ENCODE measurements at places on chromosomes 6 and 20. TPM values are rescaled to one million over a fixed set of nuclear protein-coding genes. Genes with fewer than 3 reads are reported as not detected.

RGS17 gene
- polyA plus RNA-seq, result 0.60 TPM

- peaks cover 3% of the 10 kb centered on the region for H3K4me1 ChIP-seq
- H3K27ac ChIP-seq, result no peak overlapping the region
- H3K36me3 ChIP-seq, result no peaks in the 10 kb centered on the region
- no peaks in the 10 kb centered on the region for H3K27me3 ChIP-seq
These were observed 423.5 kb downstream of the COL12A1 start for GRCh38 chr6:74782346-74782745.

DNAH8 gene
- polyA plus RNA-seq, result 0.02 TPM

GRCh38 chr6:131082335-131082734 is 19.3 kb upstream of the EPB41L2 start:
- H3K4me3 ChIP-seq, result no peak overlapping the region
- no peak overlapping the region for H3K27ac ChIP-seq
- H3K36me3 ChIP-seq, result no peaks in the 10 kb centered on the region
- no peaks in the 10 kb centered on the region for H3K27me3 ChIP-seq
- no peak for DNase-seq

DNA sequence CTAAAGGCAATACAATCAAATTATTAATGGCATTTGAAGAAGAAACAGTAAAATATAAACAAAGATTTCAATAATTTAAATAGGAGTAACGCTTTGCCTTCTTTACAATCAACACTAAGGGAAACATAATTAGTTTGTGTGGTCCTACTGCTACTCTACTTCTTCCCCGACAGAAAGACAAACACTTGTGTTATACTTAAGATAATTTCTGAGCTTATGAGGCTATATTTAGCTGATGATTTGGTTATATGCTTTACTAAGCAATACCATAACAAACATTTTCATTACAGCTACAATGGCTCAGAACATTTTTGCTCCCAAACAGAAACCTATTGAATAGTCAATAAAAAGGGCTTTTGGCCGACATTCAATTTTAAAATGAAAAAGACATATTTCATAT is 1217.2 kb upstream of the GJE1 start:
- H3K27ac ChIP-seq, result no peak overlapping the region
- no peaks in the 10 kb centered on the region for H3K4me1 ChIP-seq
- no peak for DNase-seq
- no peaks in the 10 kb centered on the region for H3K36me3 ChIP-seq
- no peak overlapping the region for H3K4me3 ChIP-seq

OR2B3 gene
- polyA plus RNA-seq, result not detected

INSM1 gene
- not detected for polyA plus RNA-seq

GRCh38 chr20:14518648-14519047 is 181.2 kb upstream of the FLRT3 start:
- DNase-seq, result no peak
- H3K4me1 ChIP-seq, result no peaks in the 10 kb centered on the region
- no peak overlapping the region for H3K27ac ChIP-seq

SLC24A3 gene
- polyA plus RNA-seq, result 9.5 TPM

- no peak overlapping the region for H3K4me3 ChIP-seq
- no peaks in the 10 kb centered on the region for H3K36me3 ChIP-seq
- peaks cover 30% of the 10 kb centered on the region for H3K4me1 ChIP-seq
These were observed 142.7 kb downstream of the ARID1B start for GRCh38 chr6:156919814-156920369.

GRCh38 chr6:73024598-73024997 is 200.7 kb downstream of the KHDC1L start:
- no peaks in the 10 kb centered on the region for H3K4me1 ChIP-seq
- no peaks in the 10 kb centered on the region for H3K36me3 ChIP-seq
- H3K27me3 ChIP-seq, result no peaks in the 10 kb centered on the region
- H3K27ac ChIP-seq, result no peak overlapping the region
- DNase-seq, result no peak
- no peak overlapping the region for H3K4me3 ChIP-seq

- no peaks in the 10 kb centered on the region for H3K36me3 ChIP-seq
- no peaks in the 10 kb centered on the region for H3K27me3 ChIP-seq
- H3K4me3 ChIP-seq, result no peak overlapping the region
- H3K27ac ChIP-seq, result no peak overlapping the region
These were observed 94.1 kb downstream of the SNX5 start for GRCh38 chr20:17874271-17875105.

GRCh38 chr6:106702451-106703110 is 73.2 kb downstream of the QRSL1 start:
- no peaks in the 10 kb centered on the region for H3K36me3 ChIP-seq
- no peak overlapping the region for H3K27ac ChIP-seq
- H3K4me3 ChIP-seq, result no peak overlapping the region
- no peaks in the 10 kb centered on the region for H3K4me1 ChIP-seq

- no peaks in the 10 kb centered on the region for H3K4me1 ChIP-seq
- no peaks in the 10 kb centered on the region for H3K27me3 ChIP-seq
- no peak overlapping the region for H3K4me3 ChIP-seq
- no peak overlapping the region for H3K27ac ChIP-seq
- no peaks in the 10 kb centered on the region for H3K36me3 ChIP-seq
These were observed 363.6 kb downstream of the RFPL4B start for GRCh38 chr6:112710710-112711109.

GRCh38 chr6:144955392-144955791 is 670.3 kb downstream of the UTRN start:
- no peak overlapping the region for H3K4me3 ChIP-seq
- H3K27ac ChIP-seq, result no peak overlapping the region
- no peak for DNase-seq
- H3K36me3 ChIP-seq, result no peaks in the 10 kb centered on the region
- H3K27me3 ChIP-seq, result no peaks in the 10 kb centered on the region

- no peaks in the 10 kb centered on the region for H3K4me1 ChIP-seq
- DNase-seq, result no peak
- no peaks in the 10 kb centered on the region for H3K36me3 ChIP-seq
- H3K27ac ChIP-seq, result no peak overlapping the region
These were observed 449.7 kb downstream of the CDH26 start for GRCh38 chr20:60407938-60408337.

SLC22A1 gene
- 0.29 TPM for polyA plus RNA-seq

DNA sequence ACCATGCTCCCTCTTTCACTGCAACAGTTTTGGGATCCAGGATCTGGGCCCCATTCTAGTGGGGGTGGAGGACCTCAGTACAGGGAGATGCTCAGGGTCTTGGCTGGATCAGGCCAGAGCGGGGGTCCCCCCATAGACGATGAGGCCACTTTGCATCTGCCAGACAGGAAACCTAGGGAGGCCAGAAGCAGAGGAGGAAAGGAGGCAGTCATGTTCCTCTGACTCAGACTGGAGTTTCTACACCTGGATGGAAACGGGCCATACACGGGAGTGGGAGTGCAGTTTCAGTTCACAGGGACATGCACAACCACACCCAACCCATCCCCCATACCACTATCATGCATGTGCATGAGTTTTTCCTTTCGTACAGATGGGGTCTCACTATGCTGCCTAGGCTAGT is 3.6 kb upstream of the EMILIN3 start:
- H3K4me1 ChIP-seq, result peaks cover 2% of the 10 kb centered on the region
- H3K4me3 ChIP-seq, result no peak overlapping the region
- no peak for DNase-seq
- no peak overlapping the region for H3K27ac ChIP-seq
- H3K36me3 ChIP-seq, result no peaks in the 10 kb centered on the region

GRCh38 chr6:57329933-57330332 is 12.5 kb downstream of the PRIM2 start:
- H3K27ac ChIP-seq, result no peak overlapping the region
- no peaks in the 10 kb centered on the region for H3K36me3 ChIP-seq
- H3K27me3 ChIP-seq, result no peaks in the 10 kb centered on the region
- H3K4me3 ChIP-seq, result no peak overlapping the region
- DNase-seq, result no peak
- no peaks in the 10 kb centered on the region for H3K4me1 ChIP-seq

- H3K36me3 ChIP-seq, result no peaks in the 10 kb centered on the region
- no peak for DNase-seq
- no peak overlapping the region for H3K4me3 ChIP-seq
These were observed 67.9 kb upstream of the TENT5A start for GRCh38 chr6:81820422-81820821.

IER3 gene
- polyA plus RNA-seq, result 30.6 TPM

GRCh38 chr20:48999890-49000870 is 45.9 kb upstream of the CSE1L start:
- DNase-seq, result no peak
- no peaks in the 10 kb centered on the region for H3K36me3 ChIP-seq
- H3K27ac ChIP-seq, result no peak overlapping the region
- no peaks in the 10 kb centered on the region for H3K4me1 ChIP-seq
- no peaks in the 10 kb centered on the region for H3K27me3 ChIP-seq

GRCh38 chr6:104862456-104862855 is 2.7 kb upstream of the HACE1 start:
- H3K4me3 ChIP-seq, result no peak overlapping the region
- peaks cover 2% of the 10 kb centered on the region for H3K4me1 ChIP-seq
- H3K36me3 ChIP-seq, result no peaks in the 10 kb centered on the region

DNA sequence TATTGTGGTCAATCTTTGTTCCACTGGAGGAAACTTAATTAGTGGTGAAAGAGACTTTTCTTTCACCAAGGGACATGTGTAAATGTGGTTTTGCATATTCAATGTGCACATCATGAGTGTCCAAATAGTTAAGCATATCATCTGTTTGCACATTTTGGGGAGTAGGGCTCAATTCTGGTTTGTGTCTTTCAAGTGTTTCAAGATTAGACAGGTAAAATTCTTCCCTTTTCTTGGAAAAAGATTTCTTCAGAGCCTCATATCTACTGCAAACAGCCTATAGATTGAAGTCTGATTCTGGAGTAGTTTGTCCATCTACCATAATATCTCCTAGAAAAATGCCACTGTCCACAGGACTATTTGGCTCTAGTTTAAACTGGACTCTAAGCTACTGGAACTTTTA is 26.9 kb upstream of the DEFB118 start:
- H3K4me3 ChIP-seq, result no peak overlapping the region
- DNase-seq, result no peak
- no peak overlapping the region for H3K27ac ChIP-seq
- no peaks in the 10 kb centered on the region for H3K27me3 ChIP-seq
- H3K4me1 ChIP-seq, result no peaks in the 10 kb centered on the region

- DNase-seq, result no peak
- H3K36me3 ChIP-seq, result no peaks in the 10 kb centered on the region
- no peaks in the 10 kb centered on the region for H3K27me3 ChIP-seq
- H3K4me3 ChIP-seq, result no peak overlapping the region
- H3K27ac ChIP-seq, result no peak overlapping the region
- no peaks in the 10 kb centered on the region for H3K4me1 ChIP-seq
These were observed 31.4 kb downstream of the PRDM1 start for GRCh38 chr6:106117579-106117978.

SMIM26 gene
- polyA plus RNA-seq, result 166 TPM

- no peaks in the 10 kb centered on the region for H3K4me1 ChIP-seq
- no peaks in the 10 kb centered on the region for H3K27me3 ChIP-seq
- no peak overlapping the region for H3K4me3 ChIP-seq
- no peaks in the 10 kb centered on the region for H3K36me3 ChIP-seq
- no peak for DNase-seq
- H3K27ac ChIP-seq, result no peak overlapping the region
These were observed 22.2 kb downstream of the CST8 start for GRCh38 chr20:23513164-23513563.

FNDC1 gene
- 0.29 TPM for polyA plus RNA-seq

GRCh38 chr6:20811109-20811761 is 277.0 kb downstream of the CDKAL1 start:
- H3K4me3 ChIP-seq, result no peak overlapping the region
- peaks cover 10% of the 10 kb centered on the region for H3K4me1 ChIP-seq
- H3K27ac ChIP-seq, result peak overlapping the region; percentile 25
- DNase-seq, result no peak
- H3K27me3 ChIP-seq, result no peaks in the 10 kb centered on the region
- no peaks in the 10 kb centered on the region for H3K36me3 ChIP-seq

GRCh38 chr6:39926668-39927067 is 7.6 kb downstream of the MOCS1 start:
- no peaks in the 10 kb centered on the region for H3K27me3 ChIP-seq
- no peaks in the 10 kb centered on the region for H3K36me3 ChIP-seq
- no peak overlapping the region for H3K27ac ChIP-seq
- H3K4me1 ChIP-seq, result no peaks in the 10 kb centered on the region
- no peak overlapping the region for H3K4me3 ChIP-seq
- DNase-seq, result no peak

All from ovary (tissue), 10 donors.